ENCODE measurements at places on chromosomes 2 and 18.

GRCh38 chr18:2970344-2970743 is 42.6 kb downstream of the LPIN2 start:
- DNase-seq = no peak

GRCh38 chr2:60906395-60906794 is 25.0 kb downstream of the REL start:
- no peak for DNase-seq

DNA sequence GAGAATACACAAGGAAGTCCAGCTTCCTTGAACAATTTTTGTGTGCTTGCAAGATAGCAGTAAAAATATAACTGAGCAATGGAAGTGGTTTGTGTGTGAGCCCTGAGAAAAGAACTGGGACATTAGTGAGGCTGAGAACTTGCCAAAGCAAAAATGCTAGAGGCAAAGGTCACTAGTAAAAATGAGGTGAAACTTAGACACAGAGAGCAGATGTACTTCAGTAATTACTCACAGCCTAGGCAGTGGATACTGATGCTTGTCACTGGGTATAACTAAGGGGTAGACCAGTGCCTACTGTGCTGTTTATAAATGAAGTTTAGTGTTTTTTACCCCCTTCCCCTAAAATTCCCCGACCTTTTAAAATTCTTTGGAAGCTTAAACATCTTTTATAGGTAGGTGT is 450.1 kb downstream of the LPIN1 start:
- DNase-seq = no peak

DNA sequence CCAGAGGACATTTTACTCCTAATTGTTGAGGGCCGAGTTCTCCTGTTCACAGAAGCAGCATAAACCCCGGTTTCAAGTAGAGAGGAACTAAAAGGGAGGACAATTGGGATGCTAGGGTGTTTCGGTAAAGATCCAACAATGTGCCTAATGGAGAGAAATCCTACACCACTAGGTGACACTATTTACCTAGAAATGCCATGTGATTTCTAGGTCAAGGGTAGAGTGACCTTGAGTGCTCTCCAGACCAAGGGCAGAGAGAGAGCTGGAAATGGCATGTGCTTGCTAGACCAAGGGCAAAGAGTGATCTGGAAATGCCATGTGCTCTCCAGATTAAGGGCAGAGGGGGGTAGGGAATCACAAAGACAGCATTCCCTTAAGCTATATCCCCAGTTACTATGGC is 472.0 kb downstream of the DCDC2C start:
- no peak for DNase-seq

DNA sequence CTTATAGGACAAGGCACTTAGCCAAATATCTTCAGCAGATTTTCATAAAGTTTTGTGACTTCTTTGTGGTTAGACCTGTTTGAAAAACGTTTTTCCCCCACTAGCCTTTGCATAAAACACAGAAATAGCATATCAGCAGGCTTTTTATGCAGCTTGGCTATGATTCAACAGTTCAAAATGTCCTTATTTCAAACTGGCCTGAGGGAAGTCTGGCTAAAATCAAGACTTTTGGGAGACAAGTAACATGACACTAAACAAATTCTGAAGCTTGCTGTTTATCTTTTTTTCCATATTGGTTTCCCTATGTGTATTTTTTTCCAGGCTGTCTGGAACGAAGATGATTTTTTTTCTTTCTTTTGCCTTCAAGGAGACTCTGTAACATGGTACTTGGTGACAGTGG is 95.1 kb upstream of the L3MBTL4 start:
- no peak for DNase-seq

DNA sequence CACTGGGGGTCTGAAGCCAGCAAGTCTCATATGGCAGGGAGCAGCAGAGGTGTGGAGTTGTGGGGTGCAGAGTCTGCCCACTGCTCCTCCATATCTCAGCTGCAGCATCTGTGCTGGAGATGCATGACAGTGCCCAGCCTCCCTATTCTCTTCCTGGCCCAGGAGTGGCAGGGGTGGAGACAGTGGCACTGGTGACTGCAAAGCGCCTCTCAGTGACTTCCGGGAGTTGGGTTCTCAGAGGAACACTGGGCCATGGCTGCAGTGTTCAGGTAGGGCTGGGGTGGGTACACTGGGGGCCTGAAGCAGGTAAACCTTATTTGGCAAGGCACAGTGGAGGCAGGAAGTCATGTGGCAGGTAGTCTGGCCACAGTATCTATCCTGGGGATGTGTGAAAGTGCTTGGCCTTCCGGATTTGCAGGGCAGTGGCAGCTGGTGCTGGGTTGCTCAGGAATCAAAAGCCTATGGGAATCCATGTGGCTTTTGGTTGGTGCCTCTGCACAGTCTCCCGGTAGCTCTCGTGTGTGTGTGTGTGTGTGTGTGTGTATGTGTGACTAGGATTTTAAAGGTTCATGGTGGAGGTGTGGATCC is 60.3 kb upstream of the THUMPD2 start:
- no peak for DNase-seq

DNA sequence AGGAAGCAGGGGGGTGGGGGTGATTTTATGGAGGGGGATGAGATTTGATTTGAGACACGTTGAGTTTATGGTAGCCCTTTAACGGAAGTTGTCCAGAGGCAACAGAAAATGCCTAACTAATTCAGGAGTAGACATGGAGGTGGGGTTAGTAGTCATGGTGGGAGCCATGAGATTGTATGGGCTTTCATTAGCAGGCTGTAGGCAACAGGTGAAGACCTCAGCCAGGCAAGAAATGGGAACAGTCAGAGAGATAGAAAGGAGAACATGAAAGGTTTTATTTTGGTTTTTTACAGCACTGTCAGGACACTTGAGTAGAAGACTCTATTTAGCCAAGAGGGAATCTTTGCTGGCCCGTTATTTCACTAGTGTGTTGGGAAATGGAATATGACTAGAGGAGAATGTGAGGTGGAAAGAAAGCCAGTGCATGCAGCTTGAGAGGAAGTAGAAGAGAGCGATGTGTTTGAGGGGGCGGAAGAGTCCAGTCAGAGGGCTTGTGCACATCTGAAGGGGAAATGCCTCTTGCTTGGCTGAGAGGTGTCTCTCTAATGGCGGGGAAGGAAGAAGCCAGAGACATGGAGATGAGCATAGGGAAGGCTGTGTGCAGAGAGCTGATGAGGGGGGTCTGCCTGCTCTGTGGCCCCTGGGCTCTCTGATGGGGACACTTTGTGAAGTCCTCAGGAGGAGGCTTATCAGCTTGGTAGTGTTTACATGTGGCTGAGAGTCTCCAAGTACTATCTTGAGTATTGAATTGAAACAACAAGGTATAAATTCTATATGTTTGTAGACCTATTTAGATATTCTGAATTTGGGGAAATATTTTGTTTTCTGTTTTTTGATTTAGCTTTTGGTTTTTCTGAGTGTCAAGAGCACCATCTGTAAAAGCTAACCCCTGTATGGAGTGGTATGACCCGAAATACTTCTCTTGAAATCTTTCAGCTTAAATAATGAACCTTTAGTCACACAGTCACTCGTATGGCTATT is 66.9 kb upstream of the ITM2C start:
- no peak for DNase-seq

- no peak for DNase-seq
Observed at GRCh38 chr2:167814881-167815718, 432.3 kb downstream of the STK39 start.

GRCh38 chr2:61493523-61493942 is 22.6 kb upstream of the USP34 start:
- no peak for DNase-seq

- DNase-seq = no peak
Observed at GRCh38 chr2:67018301-67018700, 378.8 kb upstream of the ETAA1 start.

Measured in activated naive CD4-positive, alpha-beta T cell (primary cell).